ENCODE measurements at places on chromosomes 1 and 21.

DNA sequence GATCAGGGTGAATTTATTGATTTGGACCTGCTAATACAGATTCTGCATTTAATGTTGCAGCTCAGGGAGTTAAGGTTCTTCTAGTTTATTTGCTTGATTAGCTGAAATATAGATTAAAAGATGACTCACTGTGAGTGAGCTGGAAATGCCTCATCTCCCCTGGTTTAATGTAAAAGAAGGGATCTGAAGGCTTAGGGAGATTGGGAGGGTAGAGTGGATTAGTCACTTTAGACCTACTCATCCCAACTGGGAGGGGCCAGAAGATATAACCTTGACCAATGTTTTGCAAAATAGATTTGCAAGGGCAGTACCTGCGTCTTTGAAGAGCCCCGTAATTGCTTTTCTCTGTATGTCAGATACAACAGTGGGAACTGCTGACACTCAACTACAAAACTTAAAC lies 922.8 kb upstream of the ADGRL4 start:
- no peaks in the 10 kb centered on the region for H3K4me1 ChIP-seq
- H3K4me3 ChIP-seq: no peak overlapping the region
- H3K36me3 ChIP-seq: no peaks in the 10 kb centered on the region
- H3K27ac ChIP-seq: no peak overlapping the region
- DNase-seq: no peak
- no peaks in the 10 kb centered on the region for H3K27me3 ChIP-seq

- no peaks in the 10 kb centered on the region for H3K36me3 ChIP-seq
- H3K4me3 ChIP-seq: no peak overlapping the region
- no peak for DNase-seq
- no peaks in the 10 kb centered on the region for H3K27me3 ChIP-seq
- H3K27ac ChIP-seq: no peak overlapping the region
- H3K4me1 ChIP-seq: no peaks in the 10 kb centered on the region
Measured at GRCh38 chr1:216820345-216820744, 97.1 kb upstream of the ESRRG start.

GRCh38 chr1:12714710-12715475 lies 1.0 kb upstream of the AADACL3 start:
- H3K27me3 ChIP-seq: peaks cover 78% of the 10 kb centered on the region
- no peaks in the 10 kb centered on the region for H3K4me1 ChIP-seq
- no peak for DNase-seq
- no peaks in the 10 kb centered on the region for H3K36me3 ChIP-seq

DNA sequence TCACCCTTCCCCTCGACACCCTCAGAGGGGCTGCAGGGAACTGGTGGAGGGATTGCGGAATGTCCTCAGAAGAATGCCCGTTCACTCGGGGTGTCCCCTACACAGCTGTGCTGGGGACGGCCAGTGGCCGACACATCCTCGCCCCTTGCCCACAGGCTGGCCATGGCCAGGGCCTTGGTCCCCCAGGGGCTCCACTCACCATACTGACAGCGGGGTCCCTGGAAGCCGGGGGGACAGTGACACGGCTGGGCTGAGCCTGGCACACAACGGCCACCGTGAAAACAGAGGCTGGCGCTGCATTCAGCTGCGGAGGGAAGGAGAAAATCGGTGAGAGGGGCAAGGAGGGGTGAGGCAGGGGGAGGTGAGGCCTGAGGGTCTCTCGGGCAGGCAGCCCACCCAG lies 31.7 kb downstream of the MEGF6 start:
- H3K4me1 ChIP-seq: no peaks in the 10 kb centered on the region
- no peak overlapping the region for H3K4me3 ChIP-seq
- no peak overlapping the region for H3K27ac ChIP-seq
- H3K27me3 ChIP-seq: peaks cover 7% of the 10 kb centered on the region

DNA sequence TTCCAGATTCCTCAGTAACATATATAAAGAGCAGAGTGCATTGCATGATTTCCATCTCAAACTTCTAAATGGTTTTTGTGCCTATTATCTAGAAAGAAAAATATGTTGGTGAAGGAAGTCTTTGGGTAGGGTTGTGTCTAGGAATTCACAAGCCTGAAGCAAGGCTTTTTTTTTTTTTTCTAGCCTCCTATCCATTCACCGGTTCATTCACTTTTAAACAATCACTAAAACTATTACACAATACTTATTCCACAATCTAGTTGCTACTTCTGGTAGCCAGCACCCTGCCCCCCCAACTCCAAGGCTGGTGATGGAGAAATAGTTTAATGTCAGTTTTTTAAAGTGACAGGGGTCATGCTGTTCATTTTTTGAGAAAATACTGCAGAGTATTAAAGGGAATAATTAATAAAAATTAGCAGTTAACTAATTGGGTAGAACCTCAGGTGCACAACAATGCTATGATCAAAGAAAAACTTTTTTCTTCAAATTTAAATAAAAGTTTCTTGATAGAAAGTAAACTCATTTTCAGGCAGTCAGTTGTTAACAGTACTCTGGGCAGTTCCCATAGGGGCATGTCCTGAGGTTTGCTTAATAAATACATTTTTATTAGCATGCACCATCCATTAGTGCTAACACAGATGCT lies 10.9 kb downstream of the IRF2BP2 start:
- no peak for DNase-seq
- H3K4me3 ChIP-seq: peak overlapping the region; percentile 83
- peaks cover 3% of the 10 kb centered on the region for H3K36me3 ChIP-seq
- H3K27ac ChIP-seq: peak overlapping the region; percentile 96

- peaks cover 23% of the 10 kb centered on the region for H3K4me1 ChIP-seq
- H3K36me3 ChIP-seq: no peaks in the 10 kb centered on the region
- DNase-seq: no peak
- H3K27ac ChIP-seq: no peak overlapping the region
- H3K4me3 ChIP-seq: no peak overlapping the region
Measured at GRCh38 chr1:6351480-6352137, 42.0 kb downstream of the ACOT7 start.

DNA sequence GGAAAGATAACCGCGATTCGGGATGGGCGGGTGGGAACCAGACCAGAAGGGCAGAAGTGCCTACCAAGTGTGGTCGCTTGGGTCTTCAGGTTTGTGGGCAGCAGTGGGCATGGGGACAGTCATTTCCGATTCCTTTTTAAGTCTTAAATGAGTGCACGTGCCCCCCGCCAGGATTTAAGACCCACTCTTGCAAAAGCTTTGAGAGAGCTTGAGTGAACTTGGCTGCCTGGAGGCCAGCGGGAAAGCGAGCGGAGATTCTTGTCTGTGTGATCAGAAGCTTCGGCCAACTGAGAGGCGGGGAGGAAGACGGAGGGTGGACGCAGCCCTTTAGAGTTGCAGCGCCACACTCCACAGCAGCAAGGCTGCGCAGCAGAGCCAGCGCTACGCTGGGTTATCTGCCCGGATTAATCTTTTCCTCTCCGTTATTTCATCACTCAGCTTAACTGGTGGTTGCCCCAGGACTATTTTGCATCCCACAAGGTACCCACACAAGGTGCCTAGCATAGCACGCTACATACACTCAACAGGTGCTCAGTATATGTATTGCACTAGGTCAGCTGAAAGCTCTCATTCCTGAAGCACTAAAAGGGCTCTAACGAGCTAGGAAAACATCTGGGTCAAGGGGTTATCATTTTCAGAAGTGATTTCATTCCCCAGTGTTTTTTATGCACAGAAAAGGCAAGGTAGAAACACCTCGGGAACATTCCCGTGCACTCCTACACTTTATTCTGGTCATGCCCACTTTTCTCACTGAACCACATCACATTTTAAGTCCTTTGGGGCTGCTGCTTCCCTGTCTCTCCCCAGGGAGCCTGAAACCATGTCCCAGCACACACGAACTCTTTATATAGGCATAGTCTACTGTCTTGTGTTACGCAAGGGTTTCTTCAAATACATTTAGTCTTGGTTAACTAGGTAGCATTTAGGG lies 1.5 kb upstream of the BATF3 start:
- H3K4me1 ChIP-seq: peaks cover 45% of the 10 kb centered on the region
- peak overlapping the region; percentile 88 for H3K4me3 ChIP-seq
- H3K36me3 ChIP-seq: peaks cover 3% of the 10 kb centered on the region
- H3K27ac ChIP-seq: peak overlapping the region; percentile 27
- H3K27me3 ChIP-seq: no peaks in the 10 kb centered on the region

GRCh38 chr21:38917043-38917774 lies 111.5 kb downstream of the ETS2 start:
- DNase-seq: no peak
- H3K36me3 ChIP-seq: no peaks in the 10 kb centered on the region
- H3K27ac ChIP-seq: no peak overlapping the region
- H3K27me3 ChIP-seq: peaks cover 8% of the 10 kb centered on the region
- no peaks in the 10 kb centered on the region for H3K4me1 ChIP-seq
- H3K4me3 ChIP-seq: no peak overlapping the region

- no peak overlapping the region for H3K27ac ChIP-seq
- no peaks in the 10 kb centered on the region for H3K36me3 ChIP-seq
Measured at GRCh38 chr1:104195395-104195794, 445.7 kb downstream of the AMY1C start.

All from T-helper 17 cell (primary cell).